ENCODE measurements at places on chromosomes 6 and 20.

DNA sequence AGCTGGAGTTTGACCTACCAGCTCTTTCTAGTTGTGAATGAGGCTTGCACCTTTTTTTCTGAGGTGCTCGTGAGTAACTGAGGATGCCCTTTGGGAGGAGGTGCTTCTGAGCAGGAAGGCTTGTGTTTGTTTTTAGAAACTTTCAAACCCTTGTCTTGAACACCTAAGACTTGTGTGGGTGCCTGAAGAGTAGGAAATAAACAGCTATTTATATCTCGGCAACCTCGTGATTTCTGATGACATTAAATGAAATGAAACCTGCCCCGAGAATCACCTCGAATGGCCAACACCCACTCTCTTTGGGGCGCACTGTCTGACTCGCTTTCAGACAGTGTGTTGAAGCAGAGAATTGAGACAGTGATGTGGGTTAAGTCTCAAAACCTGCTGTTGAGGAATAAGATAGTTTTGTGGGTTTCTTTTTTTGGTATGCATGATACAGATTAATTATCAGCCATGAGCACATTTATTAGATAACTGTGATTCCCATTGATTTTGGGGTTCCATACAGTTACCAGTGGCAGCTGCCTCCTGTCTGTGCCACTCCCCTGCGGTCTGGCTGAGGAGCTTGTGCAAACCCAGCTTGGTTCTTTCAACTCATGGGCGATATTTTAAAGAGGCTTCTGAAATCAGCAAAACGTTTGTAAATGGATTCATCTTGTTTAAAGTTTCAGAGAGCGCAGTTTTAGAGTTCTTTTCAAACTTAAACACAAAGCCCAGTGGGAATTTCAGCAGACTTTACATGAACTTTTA, 8.4 kb downstream of the IRF4 start:
- DNase-seq = peak; percentile 58

- no peak for DNase-seq
Observed at GRCh38 chr6:40395066-40395697, 192.0 kb downstream of the LRFN2 start.

DNA sequence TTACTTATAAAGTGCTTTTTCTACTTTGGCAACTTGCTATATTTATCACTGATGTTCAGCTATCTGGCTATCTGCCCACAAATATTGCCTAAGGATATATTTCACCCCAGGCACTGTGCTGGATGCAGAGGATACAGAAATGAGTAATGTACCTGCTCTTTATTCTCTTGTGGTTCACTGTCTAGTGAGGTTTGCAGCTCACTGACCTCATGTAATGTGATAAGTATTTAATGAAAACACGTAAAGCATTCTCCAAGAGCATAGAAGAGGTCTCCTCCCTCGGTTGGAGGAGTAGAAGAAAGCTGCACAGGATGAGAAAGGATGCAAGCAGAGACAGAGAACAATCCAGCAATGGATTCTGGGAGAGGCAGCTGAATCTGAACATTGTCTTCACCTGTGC, 610.7 kb downstream of the CBLN4 start:
- DNase-seq = no peak

- no peak for DNase-seq
Observed at GRCh38 chr6:22029171-22029570, 267.7 kb downstream of the PRL start.

- peak; percentile 10 for DNase-seq
Observed at GRCh38 chr20:32585586-32586127, 524 bp upstream of the NOL4L start.

DNA sequence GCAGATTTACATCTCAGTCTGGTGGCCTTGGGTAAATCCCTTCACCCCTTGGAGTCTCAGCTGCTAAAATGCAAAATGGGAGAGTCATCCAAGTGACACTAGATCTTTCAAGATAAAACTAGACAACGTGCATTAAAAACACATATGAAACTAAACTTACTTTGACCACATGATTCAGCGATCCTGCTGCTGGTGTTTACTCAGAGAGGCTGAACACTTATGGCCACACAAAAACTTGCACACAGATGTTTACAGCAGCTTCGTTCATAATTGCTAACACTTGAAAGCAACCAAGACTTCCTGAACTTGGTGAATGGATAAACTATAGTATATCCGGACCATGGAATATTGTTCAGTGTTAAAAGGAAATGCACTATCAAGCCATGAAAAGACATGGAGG, 55.3 kb upstream of the GPR6 start:
- no peak for DNase-seq

GRCh38 chr6:37546141-37546871, 46.6 kb upstream of the CCDC167 start:
- no peak for DNase-seq

- DNase-seq = no peak
Observed at GRCh38 chr20:829551-829950, 4.0 kb upstream of the FAM110A start.

GRCh38 chr6:64049736-64050135, 414.1 kb downstream of the PHF3 start:
- no peak for DNase-seq

GRCh38 chr6:138188278-138188941, 26.7 kb downstream of the ARFGEF3 start:
- DNase-seq = no peak
